ENCODE measurements at places on chromosomes 16 and 17.

- DNase-seq = no peak
Measured at GRCh38 chr16:55468352-55468990, 10.5 kb upstream of the MMP2 start.

- no peak for DNase-seq
Measured at GRCh38 chr16:67345401-67345800, 18.8 kb downstream of the LRRC36 start.

GRCh38 chr16:11582157-11582814 lies 4.4 kb downstream of the LITAF start:
- no peak for DNase-seq

- no peak for DNase-seq
Measured at GRCh38 chr17:2051933-2052559, 2.9 kb upstream of the HIC1 start.

Data from T-helper 17 cell (primary cell).